ENCODE measurements at places on chromosomes 13 and 19.
A peak's percentile ranks its signal among the peaks of the same experiment; 100 is the strongest.

DNA sequence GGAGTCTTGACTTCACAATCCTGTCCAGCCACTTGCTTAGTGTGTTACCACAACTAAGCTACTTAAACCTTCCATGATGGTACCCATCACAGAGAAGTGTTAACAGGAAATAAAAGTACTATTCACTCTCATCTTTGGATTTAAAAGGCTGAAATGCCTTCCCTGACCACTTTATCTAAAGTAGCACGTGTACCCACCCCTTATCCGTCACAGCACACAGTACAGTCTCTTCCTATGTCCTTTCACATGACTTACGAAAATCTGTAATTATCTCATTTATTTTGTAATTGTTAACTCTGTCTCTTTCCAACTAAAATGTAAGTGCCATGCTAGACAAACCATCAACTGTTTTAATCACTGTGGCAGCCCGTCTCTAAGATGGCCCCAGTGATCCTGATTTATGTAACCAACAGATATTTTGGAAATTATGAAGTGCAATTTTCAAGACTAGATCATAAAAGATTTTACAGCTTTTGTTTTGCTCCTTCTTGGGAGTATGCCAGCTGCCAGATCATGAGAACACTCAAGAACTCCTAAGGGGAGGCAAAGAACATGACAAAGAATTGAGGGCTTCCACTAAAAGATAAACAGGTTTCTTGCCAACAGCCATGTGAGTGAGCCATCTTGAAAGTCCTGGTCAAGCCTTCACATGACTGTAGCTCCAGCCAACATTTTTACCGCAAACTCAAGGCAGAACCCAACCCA is 44.9 kb downstream of the DIAPH3 start:
- no peak for DNase-seq

DNA sequence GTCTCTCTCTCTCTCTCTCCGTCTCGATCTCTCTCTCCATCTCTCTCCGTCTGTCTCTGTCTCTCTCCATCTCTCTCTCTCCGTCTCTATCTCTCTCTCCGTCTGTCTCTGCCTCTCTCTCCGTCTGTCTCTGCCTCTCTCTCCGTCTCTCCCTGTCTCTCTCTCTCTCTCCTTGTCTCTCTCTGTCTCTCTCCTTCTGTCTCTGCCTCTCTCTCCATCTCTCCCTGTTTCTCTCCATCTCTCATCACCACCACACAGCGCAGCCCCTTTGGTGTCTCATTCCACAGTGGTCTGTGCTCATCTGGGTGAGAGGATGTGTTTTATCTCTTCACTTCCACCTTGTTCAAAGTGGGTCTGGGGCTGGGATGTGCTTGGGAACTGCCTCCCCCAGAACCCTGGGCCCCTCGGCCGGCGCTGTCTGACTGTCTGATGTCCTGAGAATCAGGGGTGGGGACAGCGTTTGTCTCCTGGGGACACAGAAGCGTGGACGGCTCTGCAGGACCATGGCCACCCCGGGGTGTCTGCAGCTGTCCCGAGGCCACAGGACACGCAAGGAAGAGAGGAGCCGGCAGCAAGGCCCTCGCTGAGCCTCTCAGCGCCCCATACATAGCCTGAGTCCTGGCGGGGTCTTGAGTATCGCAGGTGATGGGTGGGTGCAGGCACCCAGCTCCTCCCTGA is 40.2 kb upstream of the C13orf46 start:
- DNase-seq, result no peak

- peak; percentile 54 for DNase-seq
Measured at GRCh38 chr19:1624458-1624857, 19.2 kb upstream of the UQCR11 start.

GRCh38 chr13:77333594-77333993 is 6.7 kb upstream of the MYCBP2 start:
- DNase-seq, result no peak

GRCh38 chr13:37385248-37385647 is 213.3 kb downstream of the POSTN start:
- DNase-seq, result no peak

GRCh38 chr19:7928741-7929701 is 3.1 kb upstream of the CTXN1 start:
- peak; percentile 77 for DNase-seq
